Kidney tubule cell (primary cell): ENCODE measurements at places on chromosomes 1 and 21.

- no peak for DNase-seq
Measured at GRCh38 chr1:54332781-54333585, 73.2 kb downstream of the SSBP3 start.

GRCh38 chr21:31609081-31609480 is 50.4 kb upstream of the SOD1 start:
- DNase-seq = no peak

DNA sequence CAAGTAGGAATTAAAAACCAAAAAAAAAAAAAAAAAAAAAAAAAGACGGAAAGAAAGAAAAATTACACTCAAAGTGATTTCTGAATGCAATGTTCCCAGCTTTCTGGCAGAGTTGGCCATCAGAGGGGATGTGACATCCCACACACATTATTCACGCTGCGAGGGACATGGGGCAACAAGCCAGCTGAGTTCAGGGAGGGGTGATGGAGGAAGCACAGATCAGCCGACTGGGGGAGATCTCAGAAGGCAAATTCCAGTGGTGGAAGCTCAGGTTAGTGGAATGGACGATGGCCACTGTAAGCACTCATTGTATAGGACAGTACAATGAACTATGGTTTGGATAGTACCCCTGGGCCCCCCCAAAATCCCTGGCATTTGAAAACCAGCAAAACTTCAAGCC is 311.9 kb downstream of the PCP4 start:
- no peak for DNase-seq

DNA sequence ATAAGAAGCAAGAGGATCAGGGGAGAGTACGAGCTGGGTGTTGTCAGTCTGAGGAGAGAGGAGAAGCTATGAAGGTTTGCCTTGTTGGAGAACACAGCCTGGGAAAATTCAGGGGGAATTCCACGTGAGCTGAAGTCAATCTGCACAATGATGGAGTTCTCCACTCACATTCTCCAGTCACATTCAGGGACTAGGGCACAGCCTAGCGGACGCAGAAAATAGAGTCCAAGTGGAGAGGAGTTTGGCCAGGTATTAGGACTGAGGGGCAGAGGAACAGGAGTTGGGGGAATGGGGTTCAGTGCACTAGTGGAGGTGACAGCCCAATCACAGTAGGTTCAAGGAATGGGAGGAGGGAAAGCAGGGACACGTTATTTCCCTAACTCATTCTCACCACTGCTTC is 124.0 kb downstream of the KCNH1 start:
- no peak for DNase-seq

DNA sequence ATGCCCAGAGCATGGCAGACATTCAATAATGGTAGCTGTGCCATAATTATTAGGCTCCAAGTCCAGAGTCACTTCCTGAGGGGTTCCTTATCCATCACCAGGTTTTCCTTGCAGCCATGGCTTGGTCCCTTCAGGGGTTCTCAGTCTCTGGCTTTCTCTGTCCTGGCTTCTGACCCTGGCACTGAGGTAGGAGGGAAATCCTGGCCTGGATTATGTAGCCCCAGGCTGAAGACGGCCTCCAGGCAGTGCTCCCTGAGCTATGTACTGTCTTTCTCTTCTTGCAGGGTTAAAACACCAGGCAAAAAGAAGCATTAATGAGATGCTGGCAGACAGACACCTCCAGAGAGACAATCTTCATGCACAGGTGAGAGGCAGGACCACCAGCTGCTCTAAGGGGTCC is 9.5 kb upstream of the PADI3 start:
- DNase-seq = peak; percentile 89

- no peak for DNase-seq
Measured at GRCh38 chr1:53689736-53690326, 49.1 kb downstream of the GLIS1 start.

- peak; percentile 26 for DNase-seq
Measured at GRCh38 chr1:85911742-85912141, 203.5 kb upstream of the ZNHIT6 start.

DNA sequence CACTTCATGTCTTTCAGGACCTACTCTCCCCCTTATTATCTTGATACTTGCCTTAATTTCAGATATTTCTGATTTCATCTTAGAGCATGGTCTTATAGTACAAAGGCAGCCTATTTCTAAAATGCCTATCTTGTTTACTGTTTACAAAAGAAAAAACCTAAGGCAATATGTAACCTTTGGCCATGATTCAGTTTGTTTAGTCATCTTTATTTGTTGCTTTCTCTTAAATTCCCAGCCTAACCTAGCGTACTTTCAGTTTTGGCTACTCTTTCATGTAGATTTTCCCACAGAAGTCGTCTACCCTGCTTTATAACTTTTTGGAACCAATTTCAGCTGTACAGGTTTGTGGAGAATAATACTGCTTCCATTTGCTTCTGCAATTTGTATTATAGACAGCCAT is 81.8 kb downstream of the KIF1B start:
- no peak for DNase-seq

DNA sequence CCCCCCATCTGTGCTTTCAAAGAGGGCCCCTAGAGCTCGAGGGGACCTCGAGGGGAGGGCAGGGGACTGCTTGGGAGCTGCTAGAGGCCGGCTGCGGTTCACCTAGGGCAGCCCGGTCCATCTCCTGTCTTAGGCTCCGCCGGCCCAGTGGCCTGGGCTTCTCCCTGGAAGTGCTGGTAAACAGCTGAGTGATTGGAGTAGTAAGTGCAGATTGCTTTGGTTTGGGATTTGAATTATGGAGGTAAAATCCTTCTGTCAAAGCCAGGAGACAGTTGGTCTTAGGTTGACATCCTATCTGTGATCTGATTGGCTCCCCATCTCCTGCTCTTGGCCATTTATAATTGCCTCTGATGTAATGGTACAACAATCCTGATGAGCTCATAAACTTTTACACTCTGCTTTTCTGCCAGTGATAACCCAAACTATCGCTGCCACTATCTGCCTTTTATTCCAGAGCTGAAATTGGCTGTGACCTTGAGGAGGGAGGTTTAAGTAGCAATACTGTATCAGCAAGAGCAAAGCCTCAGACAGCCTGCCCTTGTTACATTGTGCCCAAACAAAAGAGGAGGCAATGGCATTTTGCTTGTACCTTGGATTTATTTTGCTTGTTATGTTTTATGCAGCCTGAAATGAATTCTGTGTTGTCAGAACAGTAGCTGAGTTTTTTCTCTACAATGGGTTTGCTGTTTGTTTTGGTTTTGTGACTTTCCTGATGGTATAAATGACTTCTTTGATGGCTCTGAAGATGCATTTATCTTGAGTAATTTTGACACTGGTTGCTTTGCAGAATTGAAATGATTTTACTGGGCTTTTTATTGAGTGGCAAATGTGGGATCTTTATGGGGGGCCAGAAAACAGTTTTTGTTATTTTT is 2.4 kb downstream of the ARID1A start:
- DNase-seq = peak; percentile 95

- peak; percentile 26 for DNase-seq
Measured at GRCh38 chr1:1032424-1032823, 12.5 kb downstream of the AGRN start.

- DNase-seq = no peak
Measured at GRCh38 chr1:31764312-31765040, at the start of gene ADGRB2. ADGRB2 (minus strand) TSS chr1:31764340; CDS start chr1:31757221, 7,119 bp downstream.

- DNase-seq = no peak
Measured at GRCh38 chr1:159091607-159092031, 15.1 kb upstream of the AIM2 start.

GRCh38 chr1:9293533-9294404 is 1.1 kb downstream of the SPSB1 start:
- peak; percentile 46 for DNase-seq

GRCh38 chr1:172485626-172486025 is 41.8 kb upstream of the PIGC start:
- no peak for DNase-seq

DNA sequence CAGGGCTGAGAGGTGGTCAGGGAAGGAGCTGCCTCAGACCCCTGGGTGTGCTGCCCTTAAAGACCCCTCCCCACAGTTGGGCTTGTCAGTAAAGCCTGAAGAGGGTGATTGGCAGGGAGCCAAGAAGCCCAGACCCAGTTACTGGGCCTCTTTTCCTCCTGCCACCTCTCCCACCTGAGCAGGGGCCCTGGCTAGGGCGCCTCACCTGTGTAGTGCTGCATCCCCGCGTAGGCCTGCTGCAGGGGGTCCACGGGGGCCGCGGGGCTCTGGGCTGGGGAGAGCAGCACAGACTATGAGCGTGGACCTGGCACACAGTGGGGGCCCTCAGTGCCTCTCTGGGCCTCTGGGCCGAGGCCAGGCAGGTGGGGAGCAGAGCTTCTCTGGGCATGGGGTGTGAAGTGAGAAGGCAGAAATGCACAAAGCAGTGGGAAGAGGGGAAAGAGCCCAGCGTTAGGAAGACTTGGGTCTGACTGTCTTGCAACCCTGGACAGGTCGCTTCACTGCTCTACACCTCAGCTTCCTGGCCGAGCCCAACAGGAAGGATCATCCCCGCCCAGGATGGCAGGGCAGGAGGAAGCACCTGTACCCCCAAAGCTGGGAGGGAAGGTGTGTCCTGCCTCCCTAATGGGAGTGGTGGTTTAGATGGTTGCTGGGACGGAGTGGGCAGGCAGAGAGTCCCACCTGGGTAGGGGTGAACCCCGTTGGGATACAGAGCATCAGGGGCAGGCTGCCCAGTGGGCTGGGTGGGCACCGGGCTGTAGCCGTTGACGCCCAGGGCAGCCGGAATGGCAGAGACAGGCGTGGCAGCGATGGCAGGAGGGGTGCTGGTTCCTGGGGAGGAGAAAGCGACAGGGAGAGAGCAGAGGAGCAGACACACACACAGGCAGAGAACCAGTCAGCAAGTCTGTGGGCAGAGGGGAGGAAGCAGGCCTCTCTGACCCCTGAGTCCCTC is 9.9 kb downstream of the CELF3 start:
- no peak for DNase-seq

DNA sequence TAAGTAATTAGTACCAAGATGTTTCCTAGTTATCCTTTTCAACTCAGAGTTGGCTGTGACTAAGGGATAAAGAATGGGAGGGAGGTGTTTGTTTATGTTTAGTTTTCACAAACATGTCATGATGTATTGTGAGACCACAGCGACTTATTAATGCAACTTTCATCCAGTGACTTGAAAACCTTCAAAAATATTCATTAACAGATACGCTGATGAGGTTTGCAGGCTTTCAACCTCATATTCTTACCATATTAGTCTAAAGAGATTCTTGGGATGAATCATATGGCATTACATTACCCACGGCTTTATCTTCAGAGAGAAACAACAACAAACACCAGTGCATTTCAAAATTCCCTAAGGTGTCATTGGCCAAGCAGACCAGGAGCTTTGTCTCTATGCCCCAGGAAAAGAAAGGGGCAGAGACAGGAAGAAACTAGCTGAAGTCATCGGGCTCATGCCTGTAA is 36.4 kb downstream of the PALMD start:
- DNase-seq = peak; percentile 51

- DNase-seq = no peak
Measured at GRCh38 chr1:58561633-58562032, 15.1 kb upstream of the OMA1 start.

DNA sequence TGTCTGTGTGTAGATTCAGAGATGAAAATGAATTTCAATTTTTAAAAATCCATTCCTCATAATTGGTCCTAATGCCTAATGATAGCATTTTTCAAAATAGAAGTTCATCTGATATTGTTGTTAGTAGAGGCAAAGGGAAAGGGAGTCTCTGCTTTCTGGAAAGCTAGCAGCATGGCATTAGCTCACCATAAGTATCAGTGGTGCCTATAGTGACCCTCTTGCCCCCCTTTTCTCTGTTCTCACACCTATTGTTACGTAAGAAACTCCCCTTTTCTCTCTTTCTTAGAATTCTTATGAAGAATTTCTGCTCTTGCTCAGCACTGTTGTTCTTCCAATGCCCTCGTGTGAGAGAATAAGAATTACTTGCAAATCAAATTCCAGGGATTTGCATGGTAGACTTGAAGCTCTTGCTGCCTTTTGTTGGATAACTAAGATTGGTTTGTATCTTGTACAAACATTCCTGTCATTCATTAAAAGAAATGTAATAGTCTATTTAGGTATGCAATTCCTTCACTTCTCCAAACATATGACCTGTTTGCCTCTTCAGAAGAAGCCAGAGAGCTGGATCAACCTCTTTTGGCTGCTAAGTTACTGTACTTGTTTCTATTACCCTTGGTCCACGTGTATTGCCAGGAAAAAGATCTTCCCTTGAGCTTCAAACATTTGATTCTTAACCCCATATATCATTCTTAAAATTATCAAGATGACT is 69.2 kb upstream of the MAGI3 start:
- peak; percentile 62 for DNase-seq

DNA sequence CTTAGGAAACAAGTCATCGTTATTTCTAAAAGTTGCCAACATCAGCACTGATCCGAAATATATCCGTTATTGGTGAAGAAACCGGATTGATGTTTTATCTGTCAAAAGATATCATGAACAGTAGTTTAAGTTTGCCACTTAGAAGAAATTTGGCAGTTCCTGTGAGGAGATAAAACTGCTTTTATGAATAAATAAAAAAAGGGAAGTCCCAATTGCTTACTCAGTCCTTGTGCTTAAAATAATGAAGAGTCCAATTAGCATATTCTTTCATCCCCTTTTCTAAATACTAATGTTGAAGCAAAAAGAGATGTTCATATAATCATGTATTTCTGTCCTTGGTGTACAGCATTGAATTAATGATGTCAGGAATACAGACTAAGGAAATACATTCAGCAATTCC is 164.6 kb downstream of the NCAM2 start:
- DNase-seq = no peak

GRCh38 chr1:209428241-209428921 is 155.1 kb upstream of the CAMK1G start:
- DNase-seq = peak; percentile 66

GRCh38 chr21:17758683-17759082 is 60.5 kb downstream of the C21orf91 start:
- no peak for DNase-seq

DNA sequence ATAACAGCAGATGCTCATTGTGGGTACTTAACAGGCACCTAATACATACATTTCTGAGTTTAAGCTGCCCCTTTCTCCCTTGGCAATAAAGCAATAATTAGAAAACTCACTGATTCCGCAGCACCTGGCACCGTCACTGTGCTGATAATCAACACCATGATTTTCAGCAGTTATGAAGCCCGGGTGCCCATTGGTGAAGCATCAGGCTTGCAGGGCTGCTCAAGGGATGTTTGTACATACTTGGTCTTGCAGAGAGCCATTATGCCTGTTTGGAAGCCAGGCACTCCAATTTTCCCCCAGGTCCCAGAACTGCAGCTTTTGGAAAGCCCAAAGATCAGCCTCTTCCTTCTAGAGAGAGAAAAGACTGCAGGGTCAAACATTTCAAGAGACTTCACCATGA is 44.3 kb downstream of the OLIG1 start:
- DNase-seq = no peak
